ENCODE measurements at places on chromosomes 7 and 10. TPM values are rescaled to one million over a fixed set of nuclear protein-coding genes. Genes with fewer than 3 reads are reported as not detected.

DNA sequence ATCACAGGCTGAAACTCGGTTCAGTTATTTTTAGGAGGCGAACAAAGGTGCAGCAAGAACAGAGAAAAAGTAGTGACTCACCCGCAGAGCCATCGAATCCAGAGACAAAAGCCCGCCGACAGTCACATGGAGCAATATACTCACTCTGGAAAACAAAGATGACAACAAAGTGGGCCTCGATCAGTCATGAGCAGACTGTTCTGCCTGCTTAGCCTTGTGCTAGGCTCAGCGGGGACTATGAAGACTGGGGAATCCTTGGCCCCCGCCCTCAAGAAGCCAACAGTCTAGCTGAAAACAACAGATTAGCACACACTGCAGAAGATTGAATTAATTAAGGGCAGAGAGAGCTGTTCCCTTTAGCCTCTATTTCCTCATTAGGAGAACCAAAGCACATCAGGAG, 30.4 kb downstream of the XPNPEP1 start:
- peak; percentile 30 for DNase-seq

- no peak for DNase-seq
These were observed 214.9 kb downstream of the JAZF1 start for GRCh38 chr7:27965650-27966049.

- no peak for DNase-seq
These were observed 873 bp downstream of the PRKAR2B start for GRCh38 chr7:107045195-107045960.

DNA sequence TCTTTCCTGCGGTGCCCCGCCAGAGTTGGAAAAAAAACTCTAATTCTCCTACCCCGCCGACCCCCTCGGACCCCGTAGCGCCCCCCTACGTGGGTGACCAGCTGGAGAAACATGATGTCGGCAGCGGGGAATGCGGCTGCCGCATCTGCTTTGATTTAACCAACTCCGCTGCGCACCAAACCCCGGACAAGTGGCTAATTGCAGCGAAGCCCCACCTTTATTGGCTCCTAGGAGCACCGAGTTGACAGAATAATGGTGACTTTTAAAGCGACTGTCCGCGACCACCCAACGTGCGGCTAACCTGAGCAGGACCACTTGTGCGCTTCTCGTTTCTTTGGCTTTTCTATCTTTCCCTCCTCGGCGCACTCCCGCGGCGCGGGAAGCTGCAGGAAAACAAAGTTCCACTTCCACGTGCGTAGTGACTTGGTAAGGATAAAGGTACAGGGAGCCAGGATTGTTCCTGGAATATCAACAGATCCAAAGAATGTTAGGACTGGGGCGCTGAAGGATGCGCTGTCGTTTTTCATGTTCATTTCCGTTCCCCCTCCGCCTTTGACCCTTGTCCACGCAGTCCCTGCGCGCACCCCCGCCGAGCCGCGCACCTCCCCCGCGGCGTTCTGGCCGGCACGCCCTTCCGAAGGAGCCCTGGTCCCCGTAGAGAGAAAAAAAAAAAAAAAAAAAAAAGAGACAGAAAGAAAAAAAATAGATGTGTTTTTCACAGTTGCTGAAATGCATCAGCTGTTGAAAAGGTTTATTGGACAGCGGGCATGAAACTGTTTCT, 1.4 kb downstream of the WNT16 start:
- no peak for DNase-seq

GRCh38 chr7:1459920-1460820, 900 bp upstream of the MICALL2 start:
- DNase-seq: peak; percentile 58

GRCh38 chr7:105014693-105015389, 836 bp downstream of the KMT2E start:
- DNase-seq: peak; percentile 68

GRCh38 chr7:40544871-40545303, 410.1 kb downstream of the SUGCT start:
- DNase-seq: no peak

DNA sequence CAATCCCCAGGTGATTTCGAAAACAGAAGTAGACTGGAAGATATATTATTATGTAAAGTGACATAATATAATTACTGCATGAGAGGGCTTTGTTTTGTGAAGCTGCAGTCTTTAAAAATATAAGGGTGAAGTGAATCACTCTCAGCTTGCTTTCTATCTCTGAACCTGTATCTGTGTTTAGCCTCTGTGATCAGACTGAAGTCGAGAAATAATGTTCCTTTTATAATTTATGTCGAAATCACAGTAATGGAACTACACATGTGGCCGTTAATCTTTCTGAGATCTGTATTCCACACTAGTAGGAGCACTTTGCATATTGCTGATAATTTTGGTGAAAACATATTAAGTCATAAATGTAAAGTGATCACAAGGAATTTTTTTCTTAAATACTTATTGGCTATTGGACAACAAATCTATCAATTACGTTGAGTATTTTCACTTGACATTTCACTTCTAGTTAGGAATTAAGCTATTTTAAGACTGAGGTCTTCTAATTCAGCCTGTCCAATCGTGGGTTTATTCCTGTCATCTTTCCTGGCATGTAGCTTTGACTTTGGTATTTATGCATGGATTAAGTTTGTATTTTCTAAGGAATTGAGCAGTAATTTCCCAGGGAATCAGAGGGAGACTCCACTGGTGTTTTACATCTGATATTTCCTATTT, 268.2 kb upstream of the POT1 start:
- no peak for DNase-seq

- no peak for DNase-seq
These were observed 2.6 kb upstream of the RASSF4 start for GRCh38 chr10:44956717-44957706.

GRCh38 chr7:104795086-104795485, 218.9 kb upstream of the KMT2E start:
- DNase-seq: no peak

GRCh38 chr10:104286939-104287338, 18.0 kb downstream of the GSTO2 start:
- no peak for DNase-seq

DNA sequence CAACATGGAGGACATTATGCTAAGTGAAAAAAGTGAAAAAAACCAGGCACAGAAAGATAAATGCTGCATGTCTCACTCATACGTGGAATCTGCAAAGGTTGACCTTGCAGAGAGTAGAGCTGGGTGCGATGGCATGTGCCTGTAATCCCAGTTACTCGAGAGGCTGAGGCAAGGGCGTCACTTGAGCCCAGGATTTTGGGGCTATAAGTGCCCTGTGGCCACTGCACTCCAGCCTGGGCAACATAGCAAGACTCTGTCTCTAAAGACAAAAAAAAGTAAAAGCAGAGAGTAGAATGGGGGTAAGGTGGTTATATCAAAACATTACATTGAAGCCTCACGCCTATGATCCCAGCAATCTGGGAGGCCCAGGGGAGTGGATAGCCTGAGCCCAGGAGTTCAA, 22.8 kb downstream of the CBX3 start:
- DNase-seq: no peak

DNA sequence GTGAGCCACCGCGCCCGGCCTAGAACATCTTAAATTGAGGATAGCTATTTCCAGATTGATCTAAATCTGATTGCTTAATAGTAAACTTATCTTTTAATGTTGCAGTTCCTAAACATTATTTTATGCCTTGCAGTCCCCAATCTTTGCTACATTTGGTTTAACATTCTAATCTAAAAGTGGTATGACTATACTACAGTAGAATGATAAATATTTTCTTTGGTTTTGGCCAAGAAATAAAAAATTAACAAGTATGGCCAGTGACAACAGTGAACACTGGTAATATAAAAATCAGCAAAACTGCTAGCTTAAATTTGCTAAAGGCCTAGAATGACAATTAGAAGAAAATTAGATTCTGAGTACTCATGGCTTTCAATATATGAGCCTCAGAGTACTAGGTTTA, 73.5 kb downstream of the CDK6 start:
- no peak for DNase-seq

DNA sequence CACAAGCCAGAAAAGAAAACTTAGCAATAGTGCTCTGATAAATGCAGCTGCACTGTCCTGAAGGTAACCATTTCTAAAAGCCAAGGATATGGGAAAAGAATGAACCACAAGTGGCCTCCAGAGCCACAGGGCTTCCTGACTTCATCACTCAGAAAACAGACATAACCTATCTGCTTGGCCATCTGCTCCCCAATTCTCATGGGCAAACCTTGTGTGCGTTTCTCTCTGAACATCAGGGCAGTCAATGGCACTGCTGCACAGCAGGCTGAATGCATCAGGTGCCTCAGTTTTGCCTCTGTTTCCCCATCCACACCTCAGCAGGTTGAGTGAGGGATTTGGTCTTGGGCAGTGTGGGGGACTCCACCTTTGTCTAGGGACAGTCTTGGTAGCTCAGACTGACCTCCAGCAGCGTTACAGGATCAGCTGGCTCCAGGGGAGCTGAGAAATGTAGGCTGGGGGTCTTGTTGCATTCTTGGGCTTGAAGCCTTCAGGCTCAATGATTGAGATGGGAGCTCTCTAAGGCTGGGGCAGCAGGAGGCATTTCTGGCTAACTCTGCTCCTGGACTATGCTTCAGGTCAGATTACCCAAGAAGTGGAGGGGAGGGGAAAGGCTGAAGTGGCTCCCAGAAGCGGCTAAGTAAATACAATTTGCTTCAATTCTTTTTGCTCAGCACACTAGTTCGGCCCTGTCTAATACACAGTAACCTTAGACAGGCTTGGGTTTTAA, 23.6 kb upstream of the PDLIM1 start:
- DNase-seq: no peak

- no peak for DNase-seq
These were observed 65.9 kb upstream of the KCND2 start for GRCh38 chr7:120207037-120207436.

DNA sequence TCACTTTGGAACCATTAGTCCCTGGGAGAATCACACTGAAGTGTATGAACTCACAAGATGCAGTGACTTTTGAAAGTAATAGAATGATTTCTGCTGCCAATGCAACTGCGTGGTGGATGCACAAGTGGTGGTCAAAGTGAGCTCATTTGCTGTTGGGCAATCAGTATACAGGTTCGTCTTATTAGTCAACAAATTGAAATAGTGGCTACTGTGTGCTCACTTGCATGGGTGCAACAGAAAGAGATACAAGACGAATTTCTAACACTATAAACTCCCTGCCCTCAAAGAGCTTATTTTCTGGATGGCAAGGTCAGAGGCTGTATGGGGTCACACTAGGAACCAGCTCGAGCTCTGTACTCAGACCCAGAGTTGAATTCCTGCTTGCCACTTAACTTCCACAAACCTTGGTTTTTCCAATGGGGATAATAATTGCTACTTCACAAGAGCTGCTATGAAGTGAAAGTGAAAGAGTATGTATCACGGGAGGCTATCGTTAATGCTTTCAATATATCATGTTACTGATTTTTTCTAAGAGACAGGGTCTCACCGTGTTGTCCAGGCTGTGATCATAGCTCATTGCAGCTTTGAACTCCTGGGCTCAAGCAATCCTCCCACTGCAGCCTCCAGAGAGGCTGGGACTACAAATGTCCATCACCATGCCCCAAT, 8.3 kb upstream of the BCL7B start:
- no peak for DNase-seq

- no peak for DNase-seq
These were observed 99.9 kb upstream of the AKR1E2 start for GRCh38 chr10:4725917-4726606.

DNA sequence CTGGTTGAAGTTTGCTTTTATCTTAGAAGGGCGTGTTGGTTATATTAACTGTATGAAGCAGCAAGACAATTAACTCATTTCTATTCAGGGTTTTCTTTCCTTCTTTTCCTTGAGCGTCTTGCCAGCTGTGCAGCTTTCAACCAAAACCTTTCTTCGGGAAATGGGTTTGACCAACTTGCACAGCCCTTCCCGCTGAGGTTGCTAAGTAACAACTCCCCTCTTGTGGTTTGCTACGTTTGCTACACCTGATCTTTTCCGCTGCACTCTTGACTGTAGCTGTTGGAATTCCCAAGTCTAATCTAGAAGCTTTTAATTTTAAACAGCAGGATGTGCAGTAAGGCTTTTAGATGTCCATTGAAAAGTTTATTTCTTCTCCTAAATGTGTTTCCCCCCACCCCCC, 116.9 kb downstream of the CDCA7L start:
- no peak for DNase-seq

GRCh38 chr10:123475466-123475865, 190.7 kb upstream of the GPR26 start:
- DNase-seq: no peak

DNA sequence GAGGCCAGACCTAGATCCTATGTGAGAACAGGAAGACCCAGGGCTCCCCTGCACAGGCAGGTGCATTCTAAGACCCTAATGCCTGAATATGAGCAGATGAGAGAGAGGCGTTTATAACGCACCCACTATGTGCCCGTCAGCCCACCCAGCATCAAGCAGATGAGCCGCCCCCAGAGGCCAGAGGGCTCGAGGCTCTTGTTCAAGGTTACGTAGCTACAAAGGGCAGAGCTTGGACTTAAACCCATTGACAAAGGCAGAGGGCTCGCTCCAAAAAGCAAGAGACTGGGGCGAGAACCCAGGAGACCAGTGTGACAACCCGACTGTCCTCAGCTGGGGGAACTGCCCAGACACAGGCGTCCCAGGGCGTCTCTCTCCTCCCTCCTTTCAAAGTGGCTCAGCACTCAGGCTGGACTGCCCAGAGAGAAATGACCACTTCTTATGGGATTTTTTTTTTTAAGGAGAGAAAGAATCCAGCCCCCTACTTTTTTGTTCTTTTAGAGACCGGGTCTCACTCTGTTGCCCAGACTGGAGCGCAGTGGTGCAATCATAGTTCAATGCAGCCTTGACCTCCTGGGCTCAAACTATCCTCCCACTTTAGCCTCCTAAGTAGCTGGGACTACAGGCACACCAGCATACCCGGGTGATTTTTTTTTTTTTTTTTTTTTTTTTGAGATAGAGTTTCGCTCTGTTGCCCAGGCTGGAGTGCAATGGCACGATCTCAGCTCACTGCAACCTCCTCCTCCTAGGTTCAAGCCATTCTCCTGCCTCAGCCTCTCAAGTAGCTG, 40.1 kb downstream of the TNRC18 start:
- DNase-seq: no peak

GRCh38 chr7:128103498-128104107, 72.4 kb upstream of the LRRC4 start:
- DNase-seq: peak; percentile 74

GRCh38 chr7:117116211-117116610, 162.9 kb downstream of the ST7 start:
- DNase-seq: no peak

The INA gene
- total RNA-seq: not detected

The CDC14C gene
- total RNA-seq: not detected

The CPN1 gene
- total RNA-seq: not detected

The PDIA4 gene
- total RNA-seq: 130 TPM

The CYP2C9 gene
- not detected for total RNA-seq

The OR2A7 gene
- 3.4 TPM for total RNA-seq

The EN2 gene
- total RNA-seq: 1.5 TPM

The INHBA gene
- 2.1 TPM for total RNA-seq

The MYL10 gene
- total RNA-seq: not detected

The HOXA11 gene
- total RNA-seq: not detected
